ENCODE measurements at places on chromosomes 13 and 19. TPM values are rescaled to one million over a fixed set of nuclear protein-coding genes. Genes with fewer than 3 reads are reported as not detected.
A peak's percentile ranks its signal among the peaks of the same experiment; 100 is the strongest.

SIGLEC12 gene
- 0.12 TPM for total RNA-seq

SLC25A23 gene
- total RNA-seq, result 18.1 TPM

CRB3 gene
- total RNA-seq, result 22.0 TPM

ZNF888 gene
- 4.0 TPM for total RNA-seq

ZIC5 gene
- not detected for total RNA-seq

CD177 gene
- 0.25 TPM for total RNA-seq

LPAR2 gene
- 16.1 TPM for total RNA-seq

PABPC3 gene
- 0.29 TPM for total RNA-seq

SHC2 gene
- total RNA-seq, result 130 TPM

POLR1D gene
- 147 TPM for total RNA-seq

ONECUT3 gene
- 0.13 TPM for total RNA-seq

C1QTNF9B gene
- total RNA-seq, result not detected

ARHGAP45 gene
- total RNA-seq, result 10.9 TPM

DNA sequence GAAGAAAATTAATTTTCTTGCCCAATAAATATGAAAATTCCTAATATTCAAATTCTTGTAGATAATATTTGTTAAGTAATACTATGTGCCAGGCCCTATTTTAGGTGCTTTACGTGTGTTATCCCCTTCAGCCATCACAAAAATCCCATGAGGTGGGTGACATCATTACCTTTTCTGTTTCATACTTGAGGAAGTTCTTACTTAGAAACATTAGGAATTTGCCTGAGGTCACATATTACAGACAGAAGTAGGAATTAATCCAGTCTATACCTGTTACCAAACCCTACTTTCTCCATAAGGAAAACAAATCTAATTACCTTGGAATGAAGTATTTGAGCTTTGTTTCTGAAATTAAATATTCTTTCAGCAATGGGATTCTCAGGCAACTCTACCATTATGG lies 336.1 kb downstream of the GPC6 start:
- H3K27me3 ChIP-seq, result no peaks in the 10 kb centered on the region
- DNase-seq, result no peak
- H3K27ac ChIP-seq, result no peak overlapping the region
- no peak overlapping the region for H3K4me3 ChIP-seq

DNA sequence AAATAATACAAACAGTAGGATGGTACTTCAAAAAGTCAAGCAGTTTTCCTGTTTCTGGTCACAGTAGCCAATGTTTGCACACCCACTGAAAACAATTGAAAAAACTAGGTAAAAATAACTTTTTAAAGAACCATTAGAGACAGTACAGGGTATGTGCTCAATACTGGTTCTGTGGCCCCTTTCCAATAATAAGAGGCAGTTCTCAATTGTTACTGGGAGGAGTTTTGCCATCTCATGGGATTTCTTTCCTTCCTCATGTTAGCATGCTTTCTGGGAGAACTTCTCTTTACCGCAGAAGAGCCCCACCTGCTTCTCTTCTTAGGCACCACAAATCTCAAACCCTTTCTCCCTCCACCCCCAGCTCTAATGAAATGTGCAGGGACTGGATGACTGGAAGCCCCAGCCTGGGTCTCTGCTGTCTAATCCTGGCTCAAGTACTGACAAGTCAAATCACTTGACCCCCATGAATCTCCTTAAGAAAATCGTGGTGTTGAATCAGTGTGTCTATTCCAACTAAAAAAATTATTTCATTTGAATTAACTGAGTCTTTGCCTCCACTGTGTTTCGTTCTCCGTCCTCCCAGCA lies 14.6 kb downstream of the METTL21C start:
- H3K36me3 ChIP-seq, result peaks cover 5% of the 10 kb centered on the region
- no peaks in the 10 kb centered on the region for H3K4me1 ChIP-seq
- no peaks in the 10 kb centered on the region for H3K27me3 ChIP-seq
- H3K27ac ChIP-seq, result no peak overlapping the region
- DNase-seq, result no peak
- no peak overlapping the region for H3K4me3 ChIP-seq

DNA sequence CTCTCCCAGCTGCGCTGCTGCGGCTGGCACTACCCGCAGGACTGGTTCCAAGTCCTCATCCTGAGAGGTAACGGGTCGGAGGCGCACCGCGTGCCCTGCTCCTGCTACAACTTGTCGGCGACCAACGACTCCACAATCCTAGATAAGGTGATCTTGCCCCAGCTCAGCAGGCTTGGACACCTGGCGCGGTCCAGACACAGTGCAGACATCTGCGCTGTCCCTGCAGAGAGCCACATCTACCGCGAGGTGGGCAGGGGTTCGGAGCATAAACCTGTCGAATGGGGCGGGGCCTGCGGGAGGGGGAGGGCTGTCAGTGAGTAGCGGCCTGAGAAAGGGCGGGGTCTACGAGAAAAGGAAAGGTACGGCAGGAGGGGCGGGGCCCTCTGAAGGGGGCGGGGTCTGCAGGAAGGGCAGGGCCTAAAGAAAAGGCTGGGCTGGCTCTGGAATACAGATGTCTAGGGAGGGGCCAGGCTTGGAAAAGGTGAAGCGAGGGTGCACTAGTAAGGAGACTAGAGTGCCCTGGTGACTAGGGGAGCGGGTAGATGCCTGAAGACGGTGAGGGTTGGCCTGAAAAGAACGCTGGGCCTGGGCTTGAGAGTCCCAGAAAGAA lies 3.6 kb downstream of the CD37 start:
- H3K27ac ChIP-seq, result peak overlapping the region; percentile 95
- H3K36me3 ChIP-seq, result no peaks in the 10 kb centered on the region
- peak; percentile 97 for DNase-seq
- no peaks in the 10 kb centered on the region for H3K27me3 ChIP-seq
- H3K4me1 ChIP-seq, result peaks cover 6% of the 10 kb centered on the region
- peak overlapping the region; percentile 47 for H3K4me3 ChIP-seq

- no peaks in the 10 kb centered on the region for H3K36me3 ChIP-seq
- no peak overlapping the region for H3K27ac ChIP-seq
- H3K4me3 ChIP-seq, result no peak overlapping the region
- no peaks in the 10 kb centered on the region for H3K27me3 ChIP-seq
- DNase-seq, result no peak
Observed at GRCh38 chr13:35566340-35566739, 89.9 kb upstream of the MAB21L1 start.

DNA sequence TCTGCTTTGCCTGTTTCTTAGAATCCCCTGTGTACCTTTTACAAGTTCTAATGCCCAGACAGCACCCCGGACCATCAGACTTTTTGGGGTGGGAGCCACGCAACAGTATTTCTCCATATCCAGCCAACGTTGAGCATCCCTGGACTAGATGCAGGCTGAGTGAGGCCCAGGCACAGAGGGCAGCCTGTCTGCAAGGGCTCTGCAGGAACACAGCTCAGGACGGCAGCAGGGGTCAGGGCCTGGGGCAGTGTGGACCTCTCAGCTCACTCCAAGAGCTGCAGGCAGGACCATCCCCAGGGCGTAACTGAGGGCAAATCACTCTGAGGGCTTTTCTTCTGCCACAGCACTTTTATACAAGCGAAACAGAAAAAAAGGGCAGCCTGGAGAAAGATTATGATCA lies 95.8 kb downstream of the DNAJC15 start:
- H3K4me3 ChIP-seq, result no peak overlapping the region
- H3K27me3 ChIP-seq, result no peaks in the 10 kb centered on the region
- no peak overlapping the region for H3K27ac ChIP-seq
- no peaks in the 10 kb centered on the region for H3K36me3 ChIP-seq

- H3K36me3 ChIP-seq, result no peaks in the 10 kb centered on the region
- H3K4me3 ChIP-seq, result no peak overlapping the region
- no peaks in the 10 kb centered on the region for H3K4me1 ChIP-seq
Observed at GRCh38 chr13:35744144-35744543, 267.7 kb upstream of the MAB21L1 start.

DNA sequence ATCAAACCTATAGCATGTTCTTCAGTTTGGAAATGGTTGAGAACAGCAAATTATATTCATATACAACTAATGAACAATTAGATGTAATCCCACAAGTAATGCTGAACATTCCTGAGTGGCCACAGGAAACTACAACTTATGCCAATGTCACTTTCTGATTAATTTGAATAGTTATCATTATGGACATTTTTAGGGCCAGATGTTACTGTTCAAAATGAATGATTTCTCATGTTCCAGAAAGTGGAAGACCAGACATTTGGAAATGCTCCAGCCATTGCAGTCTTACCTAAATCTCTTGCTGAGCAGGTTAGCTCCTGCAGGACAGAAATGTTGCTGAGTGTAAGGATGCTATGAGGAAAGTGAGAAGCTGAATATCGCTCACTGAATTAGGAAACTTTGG lies 819.8 kb downstream of the PCDH9 start:
- no peaks in the 10 kb centered on the region for H3K4me1 ChIP-seq
- no peaks in the 10 kb centered on the region for H3K27me3 ChIP-seq
- DNase-seq, result no peak
- H3K27ac ChIP-seq, result no peak overlapping the region
- H3K36me3 ChIP-seq, result no peaks in the 10 kb centered on the region

- H3K36me3 ChIP-seq, result peaks cover 55% of the 10 kb centered on the region
- H3K27ac ChIP-seq, result no peak overlapping the region
- no peak overlapping the region for H3K4me3 ChIP-seq
- DNase-seq, result peak; percentile 69
- H3K4me1 ChIP-seq, result no peaks in the 10 kb centered on the region
- H3K27me3 ChIP-seq, result no peaks in the 10 kb centered on the region
Observed at GRCh38 chr19:39474139-39474620, 6.5 kb upstream of the TIMM50 start.

DNA sequence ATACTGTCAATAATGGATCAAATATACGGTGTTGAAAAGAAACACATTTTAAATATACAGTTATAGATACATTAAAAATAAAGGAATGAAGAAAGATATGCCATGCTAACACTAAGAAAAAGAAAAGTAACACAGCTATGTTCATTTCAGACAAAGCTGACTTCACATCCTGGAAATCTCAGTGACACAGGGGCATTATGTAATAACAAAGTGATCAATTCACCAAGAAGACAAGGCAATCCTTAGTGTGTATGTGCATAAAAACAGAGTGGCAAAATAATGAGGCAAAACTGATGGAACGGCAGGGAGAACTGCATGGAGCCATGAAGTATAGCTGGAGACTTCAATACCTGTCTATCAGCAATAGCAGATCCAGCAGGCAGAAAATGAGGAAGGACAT lies 13.1 kb downstream of the ZNF14 start:
- H3K27me3 ChIP-seq, result no peaks in the 10 kb centered on the region
- no peak for DNase-seq
- H3K4me1 ChIP-seq, result no peaks in the 10 kb centered on the region
- H3K4me3 ChIP-seq, result no peak overlapping the region

GRCh38 chr19:45351401-45351952 lies 10.9 kb downstream of the KLC3 start:
- no peaks in the 10 kb centered on the region for H3K27me3 ChIP-seq

DNA sequence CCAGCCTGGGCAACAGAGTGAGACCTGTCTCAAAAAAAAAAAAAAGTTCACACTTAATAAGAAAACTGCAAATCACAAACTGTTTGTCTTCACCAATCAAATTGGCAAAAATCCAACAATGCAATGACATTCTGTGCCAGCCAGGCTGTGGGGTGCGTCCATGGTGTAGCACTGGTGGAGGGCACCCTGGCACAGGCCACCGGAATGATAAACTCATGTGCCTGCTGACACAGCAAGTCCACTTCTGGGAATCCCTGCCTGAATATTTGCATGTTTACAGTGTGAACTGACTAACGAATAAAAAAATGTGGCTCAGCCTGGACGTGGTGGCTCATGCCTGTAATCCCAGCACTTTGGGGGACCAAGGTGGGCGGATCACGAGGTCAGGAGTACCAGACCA lies 1.6 kb upstream of the LRRC25 start:
- DNase-seq, result no peak
- peak overlapping the region; percentile 47 for H3K27ac ChIP-seq
- no peaks in the 10 kb centered on the region for H3K4me1 ChIP-seq

DNA sequence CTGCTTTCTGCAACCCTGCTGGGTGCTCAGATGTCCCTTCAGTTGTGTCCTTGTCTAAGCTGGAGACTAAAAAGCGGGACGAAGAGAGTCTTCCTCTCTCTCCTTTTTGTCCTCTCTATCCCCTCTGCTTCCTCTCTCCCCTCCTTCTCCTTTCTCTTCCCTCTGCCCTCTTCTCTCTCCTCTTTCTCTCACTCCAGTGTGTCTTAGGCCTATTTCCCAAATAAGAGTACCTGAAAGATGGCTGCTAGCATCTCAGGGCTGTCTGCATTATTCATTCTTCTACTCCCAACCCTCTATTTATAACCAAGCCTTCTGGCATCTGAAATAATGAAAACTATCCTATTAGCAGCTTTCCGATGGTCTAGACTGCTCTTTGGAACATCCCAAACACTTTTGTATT lies 729.8 kb downstream of the UQCRFS1 start:
- no peak overlapping the region for H3K27ac ChIP-seq
- H3K36me3 ChIP-seq, result no peaks in the 10 kb centered on the region
- H3K4me3 ChIP-seq, result no peak overlapping the region

DNA sequence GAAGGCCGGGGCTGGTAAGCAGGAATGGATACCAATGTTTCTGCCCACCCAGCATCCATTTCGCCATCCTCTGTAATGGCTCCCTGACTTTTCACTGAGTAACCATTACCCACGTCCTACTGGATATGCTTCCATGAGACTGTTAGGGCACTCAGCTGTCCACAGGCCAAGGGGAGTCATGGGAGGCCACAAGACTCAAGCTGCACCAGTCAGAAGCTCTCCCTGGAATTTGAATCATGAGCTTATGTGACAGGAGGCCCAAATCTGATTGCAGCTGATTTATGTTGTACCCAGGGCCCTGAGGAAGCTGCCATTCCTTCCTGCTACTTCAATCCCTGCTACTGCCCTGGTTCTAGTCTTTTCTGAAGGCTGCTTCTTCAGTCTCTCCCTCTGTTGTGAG lies 28.3 kb downstream of the DEDD2 start:
- no peaks in the 10 kb centered on the region for H3K4me1 ChIP-seq
- DNase-seq, result no peak
- no peaks in the 10 kb centered on the region for H3K36me3 ChIP-seq

DNA sequence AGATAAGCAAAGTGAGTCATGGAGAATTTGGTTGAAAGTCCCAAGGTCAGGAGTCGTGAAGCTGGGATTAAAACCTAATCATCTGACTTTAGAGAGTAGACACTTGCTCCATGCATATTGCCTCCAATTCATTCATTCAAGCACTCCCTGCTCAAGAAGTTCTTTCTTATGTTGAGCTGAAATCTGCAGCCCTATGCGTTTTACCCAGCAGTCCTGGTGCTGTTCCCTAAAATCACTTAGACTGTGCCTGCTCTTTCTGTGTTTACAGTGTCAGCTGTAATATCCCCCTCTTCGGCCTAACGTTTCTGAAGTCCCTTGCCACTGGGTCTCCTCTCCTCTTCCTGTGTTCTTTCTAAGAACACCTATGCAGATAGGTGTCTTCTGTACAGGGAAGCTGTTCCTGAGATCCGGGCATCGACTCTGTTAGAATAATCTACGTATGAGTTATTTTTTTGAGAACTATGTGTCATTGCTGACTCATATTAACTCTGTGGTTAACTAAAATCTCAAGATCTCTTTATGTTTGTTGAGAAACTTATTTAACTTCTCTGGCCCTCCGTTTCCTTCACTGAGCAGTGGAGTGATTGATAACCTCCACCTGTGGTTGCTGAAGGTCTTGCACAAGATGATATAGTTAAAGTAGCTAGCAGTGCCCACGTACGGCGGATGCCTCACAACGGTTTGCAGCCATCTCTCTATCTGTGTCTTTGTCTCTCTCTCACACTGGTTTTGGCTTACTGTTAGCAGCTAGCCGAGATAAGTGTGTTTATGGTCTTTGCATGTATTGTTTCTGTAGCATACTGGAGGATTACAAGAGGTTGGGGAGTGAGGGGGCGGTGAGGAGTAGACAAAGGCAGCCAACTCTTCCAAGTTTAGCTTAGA lies 4.7 kb downstream of the ALOX5AP start:
- no peak overlapping the region for H3K27ac ChIP-seq
- H3K27me3 ChIP-seq, result no peaks in the 10 kb centered on the region
- DNase-seq, result no peak
- no peaks in the 10 kb centered on the region for H3K4me1 ChIP-seq
- no peak overlapping the region for H3K4me3 ChIP-seq
- H3K36me3 ChIP-seq, result no peaks in the 10 kb centered on the region
